ENCODE measurements at places on chromosomes 4 and X.

DNA sequence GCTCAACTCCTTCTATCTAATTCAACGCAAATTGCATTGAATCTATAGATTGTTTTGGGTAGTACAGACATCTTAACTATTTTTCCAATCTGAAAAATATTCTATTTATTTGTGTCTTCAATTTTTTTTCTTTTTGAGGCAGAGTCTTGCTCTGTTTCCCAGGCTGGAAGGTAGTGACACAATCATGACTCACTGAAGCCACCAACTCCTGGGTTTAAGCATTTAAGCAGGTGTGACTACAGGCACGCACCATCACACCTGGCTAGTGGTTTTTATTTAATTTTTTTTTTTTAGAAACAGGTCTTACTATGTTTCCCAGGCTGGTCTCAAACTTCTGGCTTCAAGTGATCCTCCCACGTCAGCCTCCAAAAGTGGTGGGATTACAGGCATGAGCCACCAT, 98.3 kb downstream of the GK start:
- DNase-seq = no peak

DNA sequence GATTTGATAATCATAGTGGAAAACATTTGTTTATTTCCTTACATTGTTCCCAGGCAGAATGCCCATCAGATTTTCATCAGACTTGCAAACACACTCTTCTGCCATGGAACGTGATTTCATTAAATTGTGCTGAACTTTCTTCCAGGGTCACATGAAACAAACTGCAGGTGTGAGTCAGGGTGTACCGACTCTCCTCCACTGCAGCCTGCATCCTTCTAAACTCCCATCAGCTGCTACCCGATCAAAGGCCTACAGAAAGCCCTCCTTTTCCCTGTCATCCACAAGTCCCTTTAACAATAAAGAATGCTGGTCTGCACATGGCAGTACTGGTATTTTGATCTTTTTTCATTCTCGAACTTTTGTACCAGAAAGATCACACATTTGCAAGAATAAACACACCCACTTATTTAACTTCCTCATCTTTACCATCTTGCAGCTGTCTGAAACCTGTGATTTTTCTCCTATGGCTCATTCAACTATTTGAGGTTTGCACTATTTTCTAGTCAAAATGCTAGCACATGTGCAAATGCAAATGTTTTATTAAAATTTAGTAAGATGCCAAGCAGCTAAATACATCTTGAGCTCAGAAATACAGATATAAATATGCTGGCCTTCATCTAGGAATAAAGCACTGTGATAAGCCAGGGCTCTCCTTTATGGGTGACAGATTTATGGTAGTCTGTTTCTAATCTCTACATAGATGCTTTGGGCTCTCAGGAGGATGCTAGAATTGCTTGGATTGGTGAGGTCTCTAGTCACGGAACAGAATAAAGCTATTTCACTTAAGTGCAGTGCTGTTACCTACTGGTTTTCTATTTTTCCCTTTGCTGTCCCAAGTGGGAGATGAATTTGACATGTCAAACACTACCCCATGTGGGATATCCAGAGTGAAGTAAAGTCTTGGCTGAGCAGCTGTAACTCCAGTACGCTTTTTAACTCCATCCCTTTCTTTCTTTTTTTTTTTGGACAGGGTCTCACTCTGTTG, 25.8 kb upstream of the ARHGAP24 start:
- no peak for DNase-seq

DNA sequence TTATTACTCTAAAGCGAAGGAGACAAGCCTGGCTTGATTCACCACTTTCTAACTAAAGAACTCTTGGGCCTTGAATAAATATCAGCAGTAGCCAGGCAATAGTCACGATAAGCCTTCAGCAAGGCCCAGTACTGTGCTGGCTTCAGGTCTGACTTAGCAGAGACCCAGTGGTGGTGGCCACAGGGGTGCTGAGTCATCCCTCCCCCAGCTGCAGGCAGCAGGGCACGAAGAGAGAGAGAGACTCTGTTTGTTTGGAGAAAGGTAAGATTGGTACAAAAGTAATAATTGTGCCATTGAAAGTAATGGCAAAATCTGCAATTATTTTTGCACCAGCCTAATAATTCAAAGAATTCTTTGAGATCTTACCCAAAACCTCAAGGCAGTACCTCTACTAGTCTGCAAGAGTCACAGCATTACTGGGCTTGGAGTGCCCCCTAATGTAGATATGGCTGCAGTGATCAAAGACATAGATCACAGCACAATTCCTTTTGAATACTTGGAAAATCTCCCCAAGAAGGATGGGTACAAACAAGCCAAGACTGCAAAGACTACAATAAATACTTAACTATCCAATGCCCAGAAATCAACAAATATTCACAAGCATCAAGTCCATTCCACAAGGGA, 159.5 kb upstream of the USP38 start:
- no peak for DNase-seq

GRCh38 chr4:17376205-17376604, 135.7 kb downstream of the QDPR start:
- no peak for DNase-seq

GRCh38 chr4:110172972-110173371, 25.4 kb downstream of the ELOVL6 start:
- no peak for DNase-seq

DNA sequence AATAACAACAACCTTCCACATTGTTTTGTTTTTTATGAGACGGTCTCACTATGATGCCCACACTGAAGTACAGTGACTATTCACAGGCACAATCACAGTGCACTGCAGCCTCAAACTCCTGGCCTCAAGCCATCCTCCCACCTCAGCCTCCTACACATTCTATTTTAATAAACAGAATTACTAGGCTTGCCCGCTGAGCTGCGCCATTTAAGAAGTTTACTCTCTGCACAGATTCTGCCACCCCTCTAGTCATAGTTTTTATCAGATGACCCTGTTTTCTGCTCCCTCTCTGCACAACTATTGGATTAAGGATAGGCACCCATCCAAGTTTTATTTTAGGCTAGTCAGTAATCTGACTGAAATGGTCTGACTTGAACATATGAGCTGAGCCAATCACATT, 11.3 kb upstream of the COX18 start:
- no peak for DNase-seq

DNA sequence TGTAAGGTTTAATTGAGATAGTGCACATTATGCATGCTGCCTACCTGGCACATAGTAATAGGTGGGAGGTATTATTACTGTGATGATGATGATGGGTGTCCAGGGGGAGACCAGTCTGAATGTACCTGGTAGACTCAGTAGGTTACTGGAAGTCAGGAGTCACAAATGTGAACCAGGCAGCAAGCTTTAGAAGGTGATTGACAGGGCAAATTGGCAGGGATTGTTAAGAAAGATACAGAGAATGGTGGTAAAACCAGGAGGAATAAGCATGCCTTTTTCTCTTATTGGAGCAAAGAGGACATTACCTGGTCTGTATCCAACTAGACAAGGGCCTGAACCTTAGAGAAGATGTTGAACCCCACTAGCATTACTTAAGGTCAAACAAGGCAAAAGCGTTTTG, 108.1 kb downstream of the ANXA3 start:
- DNase-seq = no peak

- no peak for DNase-seq
Measured at GRCh38 chr4:79679859-79680258, 271.8 kb upstream of the GK2 start.

GRCh38 chr4:71138007-71138615, 144.7 kb downstream of the DCK start:
- no peak for DNase-seq

DNA sequence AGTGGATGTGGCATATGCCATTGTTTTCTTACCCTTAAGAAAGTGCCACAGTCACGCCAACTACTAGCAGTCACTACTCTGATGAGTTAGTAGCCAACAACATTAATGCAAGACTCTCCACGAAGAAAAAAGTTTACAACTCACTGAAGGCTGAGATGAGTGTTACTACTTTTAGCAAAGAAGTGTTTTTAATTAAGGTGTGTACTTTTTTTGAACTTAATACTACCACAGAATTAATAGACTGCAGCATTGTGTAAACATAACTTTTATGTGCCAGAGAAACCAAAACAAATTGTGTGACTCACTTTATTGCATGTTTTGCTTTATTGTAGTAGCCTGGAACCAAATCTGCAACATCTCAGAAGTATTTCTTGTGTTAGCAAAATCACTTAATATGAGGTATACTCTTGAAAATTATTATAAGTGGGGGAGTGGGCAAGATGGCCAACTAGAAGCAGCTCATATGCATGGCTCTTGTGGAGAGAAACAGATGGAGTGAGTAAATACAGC, 2.2 kb upstream of the UGT2B4 start:
- DNase-seq = no peak

- DNase-seq = no peak
Measured at GRCh38 chr4:159046683-159047082, 56.2 kb upstream of the RAPGEF2 start.

DNA sequence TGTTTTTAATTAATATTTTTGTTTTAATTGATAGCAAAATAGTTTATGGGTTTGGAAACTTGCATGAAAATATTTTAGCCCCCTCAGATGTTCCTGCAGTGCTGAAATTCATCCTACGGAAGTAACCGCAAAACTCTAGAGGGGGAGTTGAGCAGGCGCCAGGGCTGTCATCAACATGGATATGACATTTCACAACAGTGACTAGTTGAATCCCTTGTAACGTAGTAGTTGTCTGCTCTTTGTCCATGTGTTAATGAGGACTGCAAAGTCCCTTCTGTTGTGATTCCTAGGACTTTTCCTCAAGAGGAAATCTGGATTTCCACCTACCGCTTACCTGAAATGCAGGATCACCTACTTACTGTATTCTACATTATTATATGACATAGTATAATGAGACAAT, 40.4 kb downstream of the MAP7D3 start:
- no peak for DNase-seq

DNA sequence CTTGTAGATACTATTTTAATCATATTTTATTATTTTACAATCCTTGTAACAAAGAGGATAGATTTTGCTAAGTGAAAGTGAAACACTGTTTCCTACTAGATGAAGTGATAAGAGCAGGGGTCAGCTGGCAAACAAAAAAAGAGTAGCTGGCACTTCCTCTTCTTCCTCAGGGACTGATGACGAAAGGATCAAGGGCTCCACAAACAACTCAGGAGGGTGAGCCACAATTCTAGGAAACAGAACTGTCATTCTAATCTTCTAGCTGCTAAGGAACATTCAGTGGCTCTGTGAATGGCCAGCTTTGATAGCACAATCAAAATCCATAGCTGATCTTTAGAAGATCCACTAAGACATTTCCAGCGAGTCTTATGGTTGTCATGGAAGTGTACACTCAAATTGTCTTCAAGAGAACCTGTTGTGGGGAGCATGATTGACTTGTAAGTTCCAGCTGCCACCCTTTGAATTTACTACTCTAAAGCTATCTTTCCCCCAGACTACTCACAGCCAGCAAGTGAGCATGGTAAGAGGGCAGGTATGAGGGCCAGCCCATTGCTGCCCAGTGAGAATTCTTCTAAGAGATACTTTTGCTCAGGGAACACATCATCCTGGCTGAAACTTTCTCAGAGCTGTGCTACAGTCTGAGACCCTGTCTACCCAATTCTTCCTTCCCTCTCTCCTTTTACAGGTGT, 275.7 kb upstream of the RASGEF1B start:
- no peak for DNase-seq

DNA sequence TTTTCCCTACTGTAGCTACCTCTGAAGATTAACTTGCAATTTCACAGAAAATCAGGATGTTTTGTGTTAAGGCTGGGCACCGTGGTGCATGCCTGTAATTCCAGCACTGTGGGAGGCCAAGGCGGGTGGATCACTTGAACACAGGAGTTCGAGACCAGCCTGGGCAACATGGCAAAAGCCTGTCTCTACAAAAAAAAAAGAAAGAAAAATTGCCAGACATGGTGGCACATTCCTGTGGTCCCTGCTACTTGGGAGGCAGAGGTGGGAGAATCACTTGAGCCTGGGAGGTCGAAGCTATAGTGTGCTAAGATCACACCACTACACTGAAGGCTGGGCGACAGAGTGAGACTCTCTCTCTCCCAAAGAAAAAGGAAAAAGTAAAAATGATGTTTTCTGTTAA, 27.4 kb downstream of the APELA start:
- no peak for DNase-seq

DNA sequence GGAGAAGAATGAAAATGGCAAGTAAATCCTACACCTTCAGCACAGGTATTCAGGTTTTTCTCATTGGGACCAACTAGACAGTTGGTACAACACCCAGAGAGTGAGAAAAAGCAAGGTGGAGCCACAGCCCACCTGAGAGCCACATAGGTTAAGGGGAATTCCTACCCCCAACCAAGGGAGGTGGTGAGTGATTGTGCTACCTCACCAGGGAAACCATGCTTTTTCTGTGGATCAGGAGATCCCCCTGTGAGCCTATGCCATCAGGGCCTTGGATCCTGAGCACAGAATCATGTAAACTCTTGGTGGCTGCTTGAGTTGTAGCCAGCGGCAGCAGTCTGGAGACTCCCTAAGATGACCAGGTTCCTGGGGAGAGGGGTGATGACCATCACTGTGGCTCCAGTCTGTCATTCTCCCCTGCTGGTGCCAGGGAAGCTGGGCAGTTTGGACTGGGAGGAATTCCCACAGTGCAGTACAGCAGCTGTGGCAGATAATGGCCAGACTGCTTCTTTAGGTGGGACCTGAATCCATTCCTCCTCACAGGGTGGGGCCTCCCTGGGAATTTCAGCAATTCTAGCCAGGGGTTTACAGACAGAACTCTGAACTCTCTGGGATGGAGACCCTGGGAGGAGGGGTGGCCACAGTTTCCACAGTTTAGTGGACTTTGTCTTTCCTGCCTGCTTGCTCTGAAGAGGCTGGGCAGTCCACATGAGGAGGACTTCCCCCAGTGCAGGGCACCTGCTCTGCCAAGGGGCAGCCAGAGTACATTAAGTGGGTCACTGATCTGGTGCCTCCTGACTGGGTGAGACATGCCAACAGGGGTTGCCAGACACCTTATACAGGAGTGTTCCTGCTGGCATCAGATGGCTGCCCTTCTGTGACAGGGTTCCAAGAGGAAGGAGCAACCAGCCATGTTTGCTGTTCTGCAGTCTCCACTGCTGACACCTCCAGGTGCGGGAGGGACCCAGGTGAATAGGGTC, 43.2 kb downstream of the PARM1 start:
- DNase-seq = no peak

- DNase-seq = no peak
Measured at GRCh38 chr4:55021214-55021613, 104.2 kb downstream of the KDR start.

- no peak for DNase-seq
Measured at GRCh38 chrX:112642349-112642748, 37.4 kb downstream of the LHFPL1 start.

GRCh38 chrX:16137416-16138107, 14.2 kb downstream of the GRPR start:
- no peak for DNase-seq
